ENCODE measurements at places on chromosomes 7 and 10. TPM values are rescaled to one million over a fixed set of nuclear protein-coding genes. Genes with fewer than 3 reads are reported as not detected.

CFAP46 gene
- total RNA-seq = 1.3 TPM

PCLO gene
- total RNA-seq = 0.82 TPM

APBB1IP gene
- total RNA-seq = 6.2 TPM

NEBL gene
- total RNA-seq = 7.1 TPM

MAGI2 gene
- 0.48 TPM for total RNA-seq

BRAT1 gene
- 19.4 TPM for total RNA-seq

BET1 gene
- total RNA-seq = 22.6 TPM

ACBD7 gene
- total RNA-seq = 1.2 TPM

AKR1B15 gene
- total RNA-seq = 21.6 TPM

CAV1 gene
- total RNA-seq = 512 TPM

PPIF gene
- total RNA-seq = 130 TPM

PFKP gene
- 527 TPM for total RNA-seq

PDE6C gene
- total RNA-seq = not detected

LMOD2 gene
- total RNA-seq = not detected

MALRD1 gene
- total RNA-seq = not detected

TAS2R41 gene
- not detected for total RNA-seq

GOLGA7B gene
- total RNA-seq = 3.6 TPM

KEL gene
- not detected for total RNA-seq

MUC12 gene
- total RNA-seq = 12.5 TPM

PON1 gene
- total RNA-seq = 1.0 TPM

MMD2 gene
- total RNA-seq = not detected

SORBS1 gene
- 0.35 TPM for total RNA-seq

MRC1 gene
- not detected for total RNA-seq

NUTM2E gene
- 0.31 TPM for total RNA-seq

CYP2C19 gene
- total RNA-seq = 0.12 TPM

PHYHIPL gene
- total RNA-seq = 0.36 TPM

LFNG gene
- total RNA-seq = 9.1 TPM

TRUB1 gene
- 14.9 TPM for total RNA-seq

ZNF680 gene
- 2.2 TPM for total RNA-seq

SNCG gene
- 9.9 TPM for total RNA-seq

GIMAP2 gene
- not detected for total RNA-seq

TUBAL3 gene
- 0.34 TPM for total RNA-seq

CFAP69 gene
- total RNA-seq = 2.0 TPM

IFRD1 gene
- total RNA-seq = 26.9 TPM

FAM149B1 gene
- 7.7 TPM for total RNA-seq

TAS2R4 gene
- total RNA-seq = 0.07 TPM

FAM53B gene
- 12.3 TPM for total RNA-seq

EPO gene
- not detected for total RNA-seq

CCDC172 gene
- not detected for total RNA-seq

HOXA6 gene
- 1.6 TPM for total RNA-seq

GIMAP4 gene
- not detected for total RNA-seq

IFIT1B gene
- not detected for total RNA-seq
